ENCODE measurements at places on chromosomes 1 and 21. TPM values are rescaled to one million over a fixed set of nuclear protein-coding genes. Genes with fewer than 3 reads are reported as not detected.

GRCh38 chr21:16285605-16286126, 555.9 kb downstream of the USP25 start:
- DNase-seq = no peak
- no peaks in the 10 kb centered on the region for H3K27me3 ChIP-seq
- no peaks in the 10 kb centered on the region for H3K36me3 ChIP-seq
- H3K4me1 ChIP-seq = no peaks in the 10 kb centered on the region

DNA sequence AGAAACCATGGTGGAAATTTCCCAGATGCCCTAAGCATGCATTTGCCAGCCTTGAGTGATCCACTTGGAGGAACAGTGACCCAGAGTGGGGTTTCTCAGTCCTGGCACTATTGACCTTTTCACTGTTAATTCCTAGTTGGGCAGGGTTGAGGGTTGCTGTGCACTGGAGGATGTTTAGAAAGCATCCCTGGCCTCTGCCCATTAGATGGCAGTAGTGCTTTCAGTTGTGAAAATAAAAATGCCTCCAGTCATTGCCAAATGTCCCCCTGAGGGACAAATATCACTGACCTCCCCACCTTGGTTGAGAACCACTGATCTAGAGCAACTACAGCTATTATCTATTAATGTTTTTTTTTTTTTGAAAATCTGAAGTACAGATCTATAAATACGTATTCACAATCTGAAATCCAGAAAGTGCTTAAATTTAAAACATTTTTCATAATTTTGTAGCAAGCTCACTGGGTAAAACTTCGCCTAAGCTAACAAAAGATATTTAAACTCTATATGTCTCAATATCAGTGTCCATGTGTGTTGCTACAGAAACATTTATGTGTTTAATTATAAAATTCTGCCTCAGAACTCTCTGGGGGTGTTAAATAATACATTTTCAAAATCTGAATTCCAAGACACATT, 27.3 kb downstream of the F3 start:
- peaks cover 8% of the 10 kb centered on the region for H3K4me1 ChIP-seq
- H3K4me3 ChIP-seq = no peak overlapping the region
- no peak overlapping the region for H3K27ac ChIP-seq
- H3K36me3 ChIP-seq = peaks cover 6% of the 10 kb centered on the region

GRCh38 chr1:83103341-83103740, 895.6 kb downstream of the TTLL7 start:
- no peak overlapping the region for H3K27ac ChIP-seq
- H3K36me3 ChIP-seq = no peaks in the 10 kb centered on the region
- no peak overlapping the region for H3K4me3 ChIP-seq
- H3K27me3 ChIP-seq = no peaks in the 10 kb centered on the region

DNA sequence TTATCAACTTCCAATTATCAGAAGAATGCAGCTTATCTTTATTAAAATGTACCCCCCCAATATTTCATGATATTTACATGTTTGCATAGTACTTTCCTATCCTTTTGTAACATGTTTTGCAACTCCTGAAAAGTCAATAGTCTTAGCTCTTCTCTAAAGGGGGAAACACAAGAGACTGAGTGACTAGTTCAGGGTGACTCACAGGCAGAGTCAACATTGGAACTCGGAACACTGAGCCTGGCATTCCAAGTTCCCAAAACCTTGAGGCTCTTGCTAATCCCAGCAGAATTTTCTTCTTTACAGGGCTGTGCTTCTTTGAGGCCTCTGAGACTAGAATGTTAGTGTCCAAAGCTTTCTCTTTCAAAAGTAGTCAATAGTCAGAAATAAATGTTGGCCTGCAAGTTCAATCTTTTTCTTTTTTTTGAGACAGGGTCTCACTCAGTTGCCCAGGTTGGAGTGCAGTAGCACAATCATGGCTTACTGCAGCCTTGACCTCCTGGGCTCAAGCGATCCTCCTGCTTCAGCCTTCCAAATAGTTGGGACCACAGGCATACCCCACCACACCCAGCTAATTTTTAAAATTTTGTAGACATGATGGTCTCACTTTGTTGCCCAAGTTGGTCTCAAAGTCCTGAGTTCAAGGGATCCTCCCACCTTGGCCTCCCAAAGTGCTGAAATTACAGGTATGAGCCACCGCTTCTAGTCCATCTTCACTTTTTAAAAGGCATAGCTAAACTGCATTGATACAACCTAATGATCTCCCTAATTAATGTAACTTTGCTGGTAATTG, 37.5 kb downstream of the ZNF281 start:
- DNase-seq = no peak
- no peaks in the 10 kb centered on the region for H3K36me3 ChIP-seq

S100A7A gene
- not detected for total RNA-seq

- peaks cover 67% of the 10 kb centered on the region for H3K36me3 ChIP-seq
- peak overlapping the region; percentile 80 for H3K27ac ChIP-seq
- H3K27me3 ChIP-seq = no peaks in the 10 kb centered on the region
- H3K4me3 ChIP-seq = no peak overlapping the region
- DNase-seq = peak; percentile 41
These were observed 24.2 kb upstream of the SLFNL1 start for GRCh38 chr1:41045740-41046139.

DNA sequence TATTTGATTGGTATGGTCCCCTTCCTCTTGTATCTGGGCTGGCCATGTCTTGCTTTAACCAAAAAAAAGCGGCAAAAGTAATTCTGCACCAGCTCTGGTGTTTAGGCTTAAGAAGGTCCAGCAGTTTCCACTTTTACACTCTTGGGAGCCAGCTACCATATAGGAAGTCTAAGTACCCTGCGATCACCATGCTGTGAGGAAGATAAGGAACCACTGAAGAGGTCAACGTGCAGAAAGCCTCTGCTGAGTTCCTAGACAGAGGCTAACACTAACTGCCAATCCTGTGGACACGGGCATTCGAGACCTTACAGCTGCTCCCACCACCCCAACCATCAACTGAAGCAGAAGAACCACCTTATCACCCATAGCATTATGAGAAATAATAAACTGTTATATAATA, 331.4 kb downstream of the VAV3 start:
- no peaks in the 10 kb centered on the region for H3K4me1 ChIP-seq
- H3K27ac ChIP-seq = no peak overlapping the region
- H3K36me3 ChIP-seq = no peaks in the 10 kb centered on the region
- no peak overlapping the region for H3K4me3 ChIP-seq
- no peak for DNase-seq

ADAMTS5 gene
- total RNA-seq = 6.7 TPM

NBPF6 gene
- not detected for total RNA-seq

GRCh38 chr1:114594046-114594445, 12.6 kb upstream of the BCAS2 start:
- no peaks in the 10 kb centered on the region for H3K27me3 ChIP-seq
- DNase-seq = no peak
- H3K36me3 ChIP-seq = peaks cover 63% of the 10 kb centered on the region
- no peak overlapping the region for H3K27ac ChIP-seq
- no peaks in the 10 kb centered on the region for H3K4me1 ChIP-seq

DNA sequence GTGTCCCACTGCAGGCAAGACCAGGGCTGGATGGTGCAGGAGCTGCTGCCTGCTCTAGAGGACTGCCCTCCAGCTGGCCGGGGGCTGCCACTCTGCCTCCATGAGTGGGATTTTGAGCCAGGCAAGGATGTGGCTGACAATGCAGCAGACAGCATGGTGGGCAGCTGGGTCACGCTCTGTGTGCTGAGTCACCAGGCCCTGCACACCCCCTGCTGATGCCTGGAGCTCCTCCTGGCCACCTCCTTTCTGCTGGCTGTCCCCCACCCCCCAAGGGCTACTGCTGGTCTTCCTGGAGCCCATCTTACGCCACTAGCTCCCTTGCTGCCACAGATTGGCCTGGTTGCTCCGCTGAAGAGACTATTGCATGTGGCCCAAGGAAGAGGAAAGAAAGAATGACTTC, 3.9 kb upstream of the ZSCAN20 start:
- H3K4me1 ChIP-seq = peaks cover 42% of the 10 kb centered on the region
- no peaks in the 10 kb centered on the region for H3K36me3 ChIP-seq
- H3K27ac ChIP-seq = no peak overlapping the region
- no peak overlapping the region for H3K4me3 ChIP-seq
- DNase-seq = no peak

C1orf87 gene
- total RNA-seq = not detected

DNA sequence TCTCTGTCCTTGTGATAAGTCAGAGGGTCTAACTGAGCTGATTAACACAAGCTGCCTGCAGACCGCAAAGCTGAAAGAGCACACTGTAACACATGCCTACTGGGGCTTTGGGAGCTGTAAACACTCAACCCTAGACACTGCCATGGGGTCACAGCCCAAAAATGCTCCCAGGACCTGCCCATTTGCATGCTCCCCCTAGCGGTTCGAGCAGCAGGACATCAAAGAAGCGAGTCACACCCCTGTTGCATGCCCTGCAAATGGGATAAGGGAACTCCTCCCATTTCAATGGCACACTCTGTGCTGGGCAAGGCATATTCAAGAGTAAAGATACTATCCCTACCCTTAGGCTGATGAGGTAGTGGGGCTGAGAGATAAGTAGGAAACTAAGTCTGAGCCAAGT, 22.8 kb downstream of the LCE3E start:
- H3K4me1 ChIP-seq = no peaks in the 10 kb centered on the region
- no peak for DNase-seq
- no peaks in the 10 kb centered on the region for H3K36me3 ChIP-seq
- H3K4me3 ChIP-seq = no peak overlapping the region

ADAM30 gene
- not detected for total RNA-seq

DNA sequence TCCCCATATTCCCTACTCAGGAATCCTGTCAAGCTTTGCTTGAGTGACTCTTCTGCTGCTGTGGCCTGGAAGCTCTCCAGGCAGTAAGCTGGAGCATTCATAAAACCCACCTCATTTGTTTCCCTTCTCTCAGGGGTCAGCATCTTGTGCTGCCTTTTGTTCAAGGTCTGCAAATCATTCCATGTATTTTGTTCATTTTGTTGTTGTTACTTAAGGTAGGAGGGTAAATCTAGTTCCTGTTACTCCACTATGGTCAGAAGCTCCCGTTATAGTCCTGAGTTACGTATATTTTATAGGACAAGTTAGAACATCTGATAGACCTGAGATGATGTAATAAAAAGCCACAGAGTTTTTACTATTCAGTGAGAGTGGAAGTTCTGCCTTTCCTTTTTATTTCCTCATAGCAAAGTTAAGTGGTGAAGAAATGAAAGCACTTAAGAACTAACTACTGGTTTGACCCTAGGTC, 9.9 kb downstream of the SYNJ1 start:
- H3K36me3 ChIP-seq = peaks cover 34% of the 10 kb centered on the region
- no peak overlapping the region for H3K27ac ChIP-seq
- H3K4me3 ChIP-seq = no peak overlapping the region
- no peaks in the 10 kb centered on the region for H3K27me3 ChIP-seq

DNA sequence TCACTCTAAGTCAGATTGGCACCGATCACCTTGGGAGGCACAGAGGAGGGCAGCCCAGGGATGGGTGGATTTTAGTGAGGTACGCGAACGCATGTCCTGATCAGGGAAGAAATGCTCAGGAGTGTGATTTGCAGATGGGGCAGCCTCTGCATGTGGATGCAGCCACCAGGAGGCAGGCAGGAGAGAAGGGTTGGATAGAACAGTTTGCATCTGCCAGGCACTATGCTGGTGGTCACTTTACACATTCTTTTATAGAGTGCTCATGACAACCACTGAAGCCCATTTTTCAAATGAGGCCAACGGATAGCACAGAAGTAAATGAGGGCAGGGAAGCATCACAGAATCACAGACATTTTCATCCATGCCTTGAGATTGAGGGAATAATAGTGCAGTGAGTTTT, 5.7 kb downstream of the LAMB3 start:
- no peak overlapping the region for H3K4me3 ChIP-seq
- no peaks in the 10 kb centered on the region for H3K36me3 ChIP-seq
- H3K4me1 ChIP-seq = peaks cover 98% of the 10 kb centered on the region
- H3K27ac ChIP-seq = no peak overlapping the region

DNA sequence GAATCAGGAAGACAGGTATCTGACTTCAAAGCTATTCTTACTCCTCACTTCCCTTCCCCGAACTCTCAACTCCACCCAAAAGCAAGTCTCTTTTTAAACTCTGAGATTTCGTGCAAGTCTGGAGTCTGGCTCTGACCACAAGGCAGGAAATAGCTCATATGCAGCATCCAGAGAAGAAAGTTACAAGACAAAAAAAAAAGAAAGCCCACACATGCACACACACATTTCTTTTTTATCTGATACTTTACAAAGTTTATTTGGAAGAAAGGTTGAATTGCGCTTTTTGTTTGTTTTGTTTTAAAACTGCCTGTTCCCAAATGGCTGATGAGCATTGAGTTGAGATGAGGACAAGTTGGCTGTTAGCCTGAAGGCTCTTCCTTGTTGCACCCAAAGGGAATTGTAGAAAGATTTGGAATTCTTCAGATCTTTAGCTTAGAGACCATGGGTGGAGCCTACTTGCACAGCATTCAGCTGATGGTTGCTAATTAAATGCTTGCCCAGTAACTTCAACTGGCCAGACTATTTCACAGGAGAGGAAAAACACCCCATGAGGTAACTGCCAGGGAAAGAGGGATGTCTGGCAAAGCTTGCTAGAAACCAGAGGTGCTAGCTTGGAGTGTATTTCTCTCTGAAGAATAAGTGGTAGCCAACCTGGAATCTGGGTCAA, 490.3 kb downstream of the TTLL7 start:
- peaks cover 36% of the 10 kb centered on the region for H3K4me1 ChIP-seq
- H3K36me3 ChIP-seq = no peaks in the 10 kb centered on the region
- H3K4me3 ChIP-seq = peak overlapping the region; percentile 0
- DNase-seq = peak; percentile 66

- H3K27me3 ChIP-seq = no peaks in the 10 kb centered on the region
- H3K27ac ChIP-seq = no peak overlapping the region
- no peak for DNase-seq
- no peaks in the 10 kb centered on the region for H3K4me1 ChIP-seq
- H3K36me3 ChIP-seq = no peaks in the 10 kb centered on the region
These were observed 892.6 kb downstream of the KCNT2 start for GRCh38 chr1:195715652-195716051.

- H3K36me3 ChIP-seq = no peaks in the 10 kb centered on the region
- no peak overlapping the region for H3K4me3 ChIP-seq
- H3K27ac ChIP-seq = no peak overlapping the region
- DNase-seq = no peak
- H3K4me1 ChIP-seq = peaks cover 5% of the 10 kb centered on the region
These were observed 7.7 kb upstream of the MFSD2A start for GRCh38 chr1:39947260-39947659.

DNA sequence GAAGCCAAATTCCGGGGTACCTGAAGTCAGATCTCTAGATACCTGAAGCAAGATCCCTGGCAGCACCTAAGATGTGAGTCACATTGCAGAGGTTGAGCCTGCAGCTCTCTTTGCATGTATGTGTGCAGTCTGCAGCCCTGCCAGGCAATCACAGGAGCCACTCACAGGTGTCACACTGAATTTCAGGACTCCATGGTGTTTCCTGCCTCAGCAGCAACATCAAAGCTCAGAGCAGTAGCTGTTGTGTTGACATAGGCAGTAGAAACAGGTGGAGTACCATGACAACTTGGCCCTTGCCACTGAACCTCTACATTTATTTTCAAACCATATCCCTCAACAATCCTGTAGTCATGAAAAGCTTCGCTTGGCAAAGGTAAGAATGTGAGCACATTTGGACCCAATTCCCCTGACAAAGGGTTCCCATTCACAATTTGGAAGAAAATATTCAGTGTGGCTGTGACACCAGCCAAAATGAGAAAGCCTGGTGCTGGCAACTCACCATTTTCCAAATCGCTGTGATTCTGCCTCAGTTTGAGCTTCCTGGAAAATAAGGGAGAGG, 419.8 kb upstream of the NFIA start:
- no peak for DNase-seq
- H3K27me3 ChIP-seq = no peaks in the 10 kb centered on the region
- H3K27ac ChIP-seq = no peak overlapping the region
- no peaks in the 10 kb centered on the region for H3K36me3 ChIP-seq

Data from stomach (tissue), 19 donors.